ENCODE measurements at places on chromosomes 5 and 9. TPM values are rescaled to one million over a fixed set of nuclear protein-coding genes. Genes with fewer than 3 reads are reported as not detected.

Gene IRX2
- total RNA-seq: 7.0 TPM

Gene PCDHA12
- total RNA-seq: 13.8 TPM

Gene BTNL9
- not detected for total RNA-seq

Gene FAM78A
- total RNA-seq: 0.73 TPM

Gene SH3PXD2B
- 70.4 TPM for total RNA-seq

Gene GADD45G
- 3.5 TPM for total RNA-seq

Gene KCNV2
- total RNA-seq: not detected

Gene C5
- total RNA-seq: 1.1 TPM

Gene RGS7BP
- 0.07 TPM for total RNA-seq

Gene ADAMTS16
- 11.4 TPM for total RNA-seq

Gene GRXCR2
- total RNA-seq: not detected

Gene EDIL3
- 226 TPM for total RNA-seq

- no peak overlapping the region for H3K4me3 ChIP-seq
- DNase-seq: no peak
- H3K36me3 ChIP-seq: no peaks in the 10 kb centered on the region
- H3K27me3 ChIP-seq: no peaks in the 10 kb centered on the region
- H3K27ac ChIP-seq: no peak overlapping the region
- H3K4me1 ChIP-seq: peaks cover 22% of the 10 kb centered on the region
These were observed 5.9 kb downstream of the FAM193B start for GRCh38 chr5:177548495-177548894.

- DNase-seq: no peak
- H3K27me3 ChIP-seq: no peaks in the 10 kb centered on the region
- no peaks in the 10 kb centered on the region for H3K36me3 ChIP-seq
- no peak overlapping the region for H3K27ac ChIP-seq
- no peaks in the 10 kb centered on the region for H3K4me1 ChIP-seq
These were observed 18.7 kb upstream of the ZNF608 start for GRCh38 chr5:124764992-124765611.

- H3K27me3 ChIP-seq: peaks cover 13% of the 10 kb centered on the region
- no peaks in the 10 kb centered on the region for H3K36me3 ChIP-seq
- H3K27ac ChIP-seq: no peak overlapping the region
- no peaks in the 10 kb centered on the region for H3K4me1 ChIP-seq
These were observed 193.4 kb upstream of the GAS1 start for GRCh38 chr9:87140605-87141109.

DNA sequence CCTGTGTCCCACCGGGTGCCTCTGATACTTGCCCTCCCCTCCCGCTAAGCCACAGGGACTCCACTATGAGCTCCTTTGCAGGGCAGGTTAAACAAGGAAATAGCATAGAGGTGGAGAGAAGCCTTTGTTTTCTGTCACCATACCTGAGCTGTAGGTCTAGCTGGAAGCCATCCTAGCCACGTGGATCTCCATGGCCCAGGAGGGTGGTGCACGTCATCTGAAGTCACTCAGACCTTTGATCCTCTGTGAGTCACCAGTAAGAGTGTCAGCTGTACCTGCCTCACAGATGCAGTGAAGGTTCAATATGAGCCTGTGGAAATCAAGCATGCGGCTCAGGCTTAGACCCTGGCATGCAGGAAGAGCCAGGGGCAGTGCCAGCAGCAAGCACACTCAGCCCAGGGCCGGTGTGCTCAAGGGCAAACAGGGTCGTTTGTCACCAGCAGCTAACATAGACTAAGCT lies 55.1 kb downstream of the ASS1 start:
- H3K36me3 ChIP-seq: no peaks in the 10 kb centered on the region
- DNase-seq: no peak
- peaks cover 4% of the 10 kb centered on the region for H3K27me3 ChIP-seq
- no peak overlapping the region for H3K4me3 ChIP-seq

DNA sequence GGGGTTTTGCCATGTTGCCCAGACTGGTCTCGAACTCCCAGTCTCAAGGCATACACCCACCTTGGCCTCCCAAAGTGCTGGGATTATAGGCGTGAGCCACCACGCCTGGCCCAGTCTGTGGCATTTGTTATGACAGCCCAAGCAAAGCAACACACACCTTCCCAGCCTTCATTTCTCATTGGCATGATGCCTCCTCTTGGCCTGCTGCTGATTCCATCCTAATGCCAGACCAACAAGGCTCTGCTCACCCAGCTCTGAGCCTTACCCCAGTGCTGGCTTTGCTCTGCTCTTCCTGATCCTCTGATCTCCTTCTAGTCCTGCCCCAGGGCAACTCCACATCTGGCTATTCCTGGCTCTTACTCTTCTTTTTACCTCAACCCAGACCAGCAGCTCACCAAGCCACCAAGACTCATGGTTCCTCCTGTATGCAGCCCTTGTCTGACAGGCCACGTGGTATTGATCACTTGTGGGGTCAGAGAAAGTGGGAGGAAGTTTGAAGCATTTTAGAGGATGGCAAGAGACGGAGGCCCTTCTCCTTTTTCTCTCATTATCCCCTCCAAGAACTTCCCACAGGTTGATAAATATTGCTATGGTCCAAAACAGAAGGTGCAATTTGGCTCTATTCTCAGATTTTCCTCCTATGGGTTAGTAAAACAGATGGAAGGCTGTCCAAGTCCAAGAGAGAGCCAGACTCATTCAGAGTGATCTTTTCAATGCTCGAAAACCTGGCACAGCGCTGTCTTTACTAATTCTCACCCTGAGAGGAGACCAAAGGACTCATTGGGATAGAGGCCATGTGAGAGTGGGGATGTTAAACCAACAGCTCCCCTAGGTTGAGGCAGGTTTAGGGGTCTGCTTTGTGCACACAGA lies 958 bp downstream of the CD180 start:
- H3K27ac ChIP-seq: no peak overlapping the region
- H3K36me3 ChIP-seq: no peaks in the 10 kb centered on the region
- no peaks in the 10 kb centered on the region for H3K27me3 ChIP-seq
- no peak overlapping the region for H3K4me3 ChIP-seq

- H3K36me3 ChIP-seq: no peaks in the 10 kb centered on the region
- H3K4me1 ChIP-seq: no peaks in the 10 kb centered on the region
- H3K4me3 ChIP-seq: no peak overlapping the region
- H3K27ac ChIP-seq: no peak overlapping the region
- DNase-seq: peak; percentile 46
- H3K27me3 ChIP-seq: no peaks in the 10 kb centered on the region
These were observed 19.3 kb upstream of the GPR150 start for GRCh38 chr5:95600557-95600956.

GRCh38 chr9:95732802-95733688 lies 142.4 kb upstream of the ERCC6L2 start:
- H3K27ac ChIP-seq: no peak overlapping the region
- H3K4me1 ChIP-seq: no peaks in the 10 kb centered on the region
- DNase-seq: no peak
- H3K27me3 ChIP-seq: peaks cover 13% of the 10 kb centered on the region
- H3K4me3 ChIP-seq: no peak overlapping the region
- H3K36me3 ChIP-seq: no peaks in the 10 kb centered on the region

DNA sequence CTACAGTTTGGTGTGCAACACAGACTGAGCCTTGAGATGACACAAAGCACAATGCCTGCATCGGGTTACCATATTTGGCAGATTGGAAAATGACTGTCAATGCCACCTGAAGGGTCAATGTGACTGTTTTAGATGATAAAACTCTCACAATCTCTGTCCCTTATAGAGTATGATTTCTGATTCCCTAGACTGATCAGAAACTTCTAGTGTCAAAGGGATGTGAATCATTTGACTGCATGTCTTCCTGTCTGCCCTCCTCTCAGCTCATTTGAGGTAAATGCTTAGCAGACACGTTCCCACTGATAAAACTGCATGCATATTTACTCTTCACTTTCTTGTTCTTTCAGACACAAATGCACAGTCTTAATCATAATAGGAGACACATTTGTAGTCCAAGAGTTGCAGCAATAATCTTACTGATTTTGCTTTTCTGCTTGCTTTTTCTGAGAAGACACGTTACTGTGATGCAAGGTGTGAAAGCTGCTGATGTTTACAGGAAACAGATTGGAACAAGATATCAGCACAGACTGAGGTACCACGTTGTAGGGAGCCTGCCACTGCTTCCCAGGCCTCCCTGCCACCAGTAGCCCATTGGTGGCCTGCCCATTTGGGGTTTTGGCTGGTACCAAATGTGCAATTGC lies 77.8 kb downstream of the GCNT4 start:
- H3K27ac ChIP-seq: no peak overlapping the region
- no peaks in the 10 kb centered on the region for H3K27me3 ChIP-seq

GRCh38 chr5:1525624-1526189 lies 1.9 kb upstream of the LPCAT1 start:
- H3K27me3 ChIP-seq: no peaks in the 10 kb centered on the region
- peaks cover 7% of the 10 kb centered on the region for H3K36me3 ChIP-seq
- H3K4me3 ChIP-seq: no peak overlapping the region

DNA sequence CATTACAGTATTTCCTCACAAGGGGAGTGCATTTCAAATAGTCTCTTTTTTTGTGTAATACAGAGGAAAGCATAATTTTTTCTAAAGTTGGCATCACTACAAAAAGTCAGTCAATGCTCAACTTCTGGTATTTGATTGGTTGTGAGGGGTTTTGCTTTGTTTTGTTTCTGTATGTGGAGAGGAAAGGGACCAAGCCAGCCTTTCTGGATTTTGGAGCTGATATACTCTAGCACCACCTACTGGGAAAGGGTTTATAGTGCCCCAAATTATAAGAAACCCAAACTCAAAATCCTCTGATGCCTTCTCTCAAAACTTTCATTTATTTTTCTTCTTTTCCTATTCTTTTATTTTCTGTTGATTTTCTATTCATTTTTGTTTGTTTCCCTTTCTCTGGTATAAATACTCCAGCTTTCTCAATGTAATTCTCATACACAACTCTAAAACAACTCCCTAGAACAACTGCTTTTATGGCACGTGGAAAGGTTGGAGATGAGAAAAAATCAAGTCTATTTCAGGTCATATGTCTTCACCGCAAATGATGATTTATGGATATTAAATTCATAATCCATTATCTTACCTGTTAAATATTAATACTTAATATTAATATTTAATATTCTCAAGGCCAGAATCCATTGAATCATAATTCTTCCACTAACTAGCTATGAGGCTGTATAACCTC lies 69.5 kb upstream of the ANXA1 start:
- no peaks in the 10 kb centered on the region for H3K27me3 ChIP-seq
- H3K36me3 ChIP-seq: no peaks in the 10 kb centered on the region
- H3K27ac ChIP-seq: no peak overlapping the region

DNA sequence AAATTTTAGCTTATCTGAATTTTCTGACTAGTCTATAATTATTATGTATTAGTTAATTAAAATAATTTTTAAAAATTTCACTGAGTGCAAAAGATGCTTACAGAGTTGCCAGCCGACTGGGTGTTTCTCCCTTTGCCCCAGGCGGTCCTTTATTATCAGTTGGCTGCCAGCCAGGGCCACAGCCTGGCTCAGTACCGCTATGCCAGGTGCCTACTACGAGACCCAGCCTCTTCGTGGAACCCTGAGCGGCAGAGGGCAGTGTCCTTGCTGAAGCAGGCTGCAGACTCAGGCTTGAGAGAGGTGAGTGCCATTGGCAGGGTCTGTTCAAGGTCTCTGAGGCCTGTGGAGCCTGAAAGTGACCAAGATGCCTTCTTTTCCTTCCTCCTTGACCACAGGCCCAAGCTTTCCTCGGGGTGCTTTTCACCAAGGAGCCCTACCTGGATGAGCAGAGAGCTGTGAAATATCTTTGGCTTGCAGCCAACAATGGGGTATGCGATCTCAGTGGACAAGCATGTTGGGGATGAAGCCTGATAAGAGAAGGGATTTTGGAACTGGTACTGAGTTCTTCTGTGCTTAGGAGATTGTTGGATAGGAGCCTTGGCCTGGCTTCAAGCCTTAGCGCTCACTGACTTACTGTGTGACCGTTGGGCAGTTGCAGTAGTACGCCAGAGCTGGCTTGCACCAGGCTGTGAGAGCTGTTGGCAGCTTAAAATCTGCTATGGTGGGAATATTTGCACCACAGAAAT lies 10.6 kb downstream of the DELE1 start:
- no peaks in the 10 kb centered on the region for H3K27me3 ChIP-seq
- DNase-seq: peak; percentile 56
- H3K4me1 ChIP-seq: no peaks in the 10 kb centered on the region
- H3K36me3 ChIP-seq: peaks cover 54% of the 10 kb centered on the region
- H3K4me3 ChIP-seq: no peak overlapping the region
- H3K27ac ChIP-seq: no peak overlapping the region

- no peaks in the 10 kb centered on the region for H3K27me3 ChIP-seq
- no peak overlapping the region for H3K27ac ChIP-seq
- DNase-seq: no peak
- no peaks in the 10 kb centered on the region for H3K4me1 ChIP-seq
- H3K36me3 ChIP-seq: no peaks in the 10 kb centered on the region
These were observed 317.3 kb downstream of the TAF11L14 start for GRCh38 chr5:17951392-17952169.

- H3K27ac ChIP-seq: no peak overlapping the region
- no peak for DNase-seq
- peaks cover 3% of the 10 kb centered on the region for H3K27me3 ChIP-seq
- no peak overlapping the region for H3K4me3 ChIP-seq
These were observed 4.6 kb downstream of the OBP2B start for GRCh38 chr9:133204335-133204992.

- no peaks in the 10 kb centered on the region for H3K27me3 ChIP-seq
- peak; percentile 59 for DNase-seq
- H3K4me3 ChIP-seq: no peak overlapping the region
- H3K4me1 ChIP-seq: peaks cover 9% of the 10 kb centered on the region
- H3K36me3 ChIP-seq: no peaks in the 10 kb centered on the region
These were observed 209.7 kb downstream of the GADD45G start for GRCh38 chr9:89814340-89815040.

GRCh38 chr5:147927901-147928300 lies 21.6 kb upstream of the C5orf46 start:
- no peak overlapping the region for H3K4me3 ChIP-seq
- H3K27ac ChIP-seq: no peak overlapping the region
- DNase-seq: no peak
- H3K27me3 ChIP-seq: no peaks in the 10 kb centered on the region
- no peaks in the 10 kb centered on the region for H3K36me3 ChIP-seq
- H3K4me1 ChIP-seq: no peaks in the 10 kb centered on the region

- H3K36me3 ChIP-seq: no peaks in the 10 kb centered on the region
- no peaks in the 10 kb centered on the region for H3K4me1 ChIP-seq
- H3K4me3 ChIP-seq: no peak overlapping the region
- no peak for DNase-seq
- H3K27ac ChIP-seq: no peak overlapping the region
These were observed 149.1 kb upstream of the VCAN start for GRCh38 chr5:83322273-83322924.

- no peaks in the 10 kb centered on the region for H3K4me1 ChIP-seq
- no peak overlapping the region for H3K27ac ChIP-seq
- H3K4me3 ChIP-seq: no peak overlapping the region
- no peaks in the 10 kb centered on the region for H3K36me3 ChIP-seq
- H3K27me3 ChIP-seq: no peaks in the 10 kb centered on the region
These were observed 14.5 kb upstream of the TAS2R1 start for GRCh38 chr5:9644630-9645029.

DNA sequence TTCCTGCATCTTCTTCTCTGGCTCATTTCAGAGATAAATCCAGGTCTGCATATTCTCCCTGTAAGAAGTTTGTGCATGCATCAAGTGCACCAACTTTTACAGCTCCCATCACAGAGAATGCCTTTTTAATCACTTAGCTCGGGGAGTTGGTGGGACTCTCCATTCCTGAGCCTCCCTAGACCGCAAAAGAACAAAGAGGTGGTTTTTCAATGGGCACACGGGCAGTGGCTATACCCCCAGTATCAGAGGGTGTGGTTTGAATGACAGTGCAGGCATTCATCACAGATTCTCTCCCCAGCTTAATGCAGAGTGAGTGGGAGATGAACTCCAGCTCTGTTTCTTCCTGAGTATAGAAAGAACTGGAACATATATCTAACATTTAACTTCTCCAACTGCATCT lies 264.7 kb upstream of the NR4A3 start:
- no peak overlapping the region for H3K4me3 ChIP-seq
- no peak for DNase-seq
- H3K27ac ChIP-seq: no peak overlapping the region
- no peaks in the 10 kb centered on the region for H3K36me3 ChIP-seq

Measured in astrocyte (in vitro differentiated cells and primary cell).